ENCODE measurements at places on chromosomes 5 and 9. TPM values are rescaled to one million over a fixed set of nuclear protein-coding genes. Genes with fewer than 3 reads are reported as not detected.

- no peak for DNase-seq
These were observed 637.8 kb upstream of the WWC1 start for GRCh38 chr5:167653645-167654106.

- DNase-seq = no peak
These were observed 17.9 kb upstream of the GFPT2 start for GRCh38 chr5:180370861-180371641.

DNA sequence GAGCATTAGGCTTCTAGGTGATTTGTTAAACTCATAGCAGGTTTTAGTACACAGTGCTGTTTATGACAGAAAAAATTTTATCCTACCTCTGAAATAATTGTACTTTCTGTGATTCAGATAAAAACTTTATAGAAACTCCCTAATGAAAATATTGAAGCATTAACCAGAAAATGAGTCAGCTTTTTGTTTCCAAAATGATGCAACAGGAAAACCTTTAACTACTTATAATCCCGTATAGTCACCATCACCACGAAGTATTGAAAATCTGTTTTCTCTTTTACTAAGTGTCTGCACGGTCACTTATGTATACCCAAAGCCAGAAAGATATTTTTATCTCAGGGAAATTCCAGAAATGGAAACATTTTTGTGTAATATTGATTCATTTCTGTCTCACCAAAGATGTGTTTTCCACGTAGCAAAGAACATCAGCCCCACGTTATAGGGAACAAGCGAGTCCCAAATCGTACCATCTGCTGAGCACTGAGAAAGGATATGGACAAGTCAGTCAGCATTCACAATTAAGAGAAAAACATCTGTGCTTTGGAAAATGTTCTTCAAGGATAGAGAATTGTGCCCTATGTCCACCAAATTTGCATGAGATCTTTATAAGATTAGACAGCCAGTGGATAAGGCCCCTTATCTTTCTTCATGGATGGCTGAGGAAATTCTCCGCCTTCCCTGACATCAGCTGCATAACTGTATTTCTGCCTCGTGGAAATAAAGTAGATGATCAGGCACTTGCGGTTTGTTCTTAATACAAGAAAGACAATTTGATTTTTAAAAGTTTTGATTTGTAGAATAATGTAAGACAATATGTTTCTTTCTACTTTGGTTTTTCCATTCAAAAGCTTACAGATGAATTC, 41.9 kb downstream of the TNFAIP8 start:
- peak; percentile 32 for DNase-seq

- DNase-seq = no peak
These were observed 71.1 kb upstream of the NFIL3 start for GRCh38 chr9:91494751-91495150.

DNA sequence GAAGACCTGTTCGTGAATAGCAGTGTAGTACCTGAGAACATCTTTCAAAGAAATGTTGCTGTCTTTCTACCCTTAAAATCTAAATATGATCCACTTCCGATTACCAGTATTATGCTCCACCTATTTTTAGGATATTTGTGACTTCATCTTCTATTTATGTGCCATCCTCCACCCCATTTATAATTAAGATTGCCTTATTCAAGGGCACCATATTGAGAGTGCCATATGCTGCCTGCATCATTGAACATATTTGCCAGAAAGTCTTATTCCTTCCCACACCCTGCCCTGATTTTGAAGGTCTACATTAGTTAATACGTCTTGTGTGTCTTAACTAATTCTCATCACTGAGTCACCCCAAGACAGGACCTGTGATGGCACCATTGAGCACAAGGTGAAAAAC, 1076.7 kb downstream of the CDH12 start:
- DNase-seq = no peak

DNA sequence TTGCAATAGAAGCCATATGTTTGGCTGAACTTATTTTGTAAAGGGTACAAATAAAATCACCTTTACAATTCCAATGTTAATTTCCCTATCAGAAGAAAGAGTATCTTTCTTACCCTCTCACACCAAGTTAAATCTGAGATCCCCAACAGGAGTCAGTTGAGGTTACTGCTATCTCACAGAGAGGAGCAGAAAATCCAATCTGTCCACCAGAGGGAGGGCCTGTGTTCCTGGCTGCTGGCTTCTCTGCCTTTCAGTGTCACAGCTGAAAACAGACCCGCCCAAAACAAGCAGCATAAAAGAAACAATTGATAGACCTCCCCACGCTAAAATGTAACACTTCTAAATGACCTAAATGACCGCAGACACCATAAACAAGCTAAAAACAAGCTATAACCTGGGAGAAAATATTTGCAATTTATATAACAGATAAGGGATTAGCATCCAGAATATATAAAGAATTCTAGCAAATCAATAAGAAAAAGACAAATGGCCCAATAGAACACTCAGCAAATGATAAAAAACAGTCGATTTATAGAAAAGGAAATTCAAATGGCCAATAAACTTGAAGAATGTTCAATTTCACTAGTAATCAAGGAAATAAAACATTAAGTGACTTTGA, 24.5 kb upstream of the MVB12B start:
- peak; percentile 60 for DNase-seq

- DNase-seq = no peak
These were observed 194.9 kb downstream of the RFX3 start for GRCh38 chr9:3330792-3331420.

- no peak for DNase-seq
These were observed 456.5 kb downstream of the CDH18 start for GRCh38 chr5:19531374-19531952.

GRCh38 chr9:1051584-1052275, 1.6 kb downstream of the DMRT2 start:
- DNase-seq = peak; percentile 26

DNA sequence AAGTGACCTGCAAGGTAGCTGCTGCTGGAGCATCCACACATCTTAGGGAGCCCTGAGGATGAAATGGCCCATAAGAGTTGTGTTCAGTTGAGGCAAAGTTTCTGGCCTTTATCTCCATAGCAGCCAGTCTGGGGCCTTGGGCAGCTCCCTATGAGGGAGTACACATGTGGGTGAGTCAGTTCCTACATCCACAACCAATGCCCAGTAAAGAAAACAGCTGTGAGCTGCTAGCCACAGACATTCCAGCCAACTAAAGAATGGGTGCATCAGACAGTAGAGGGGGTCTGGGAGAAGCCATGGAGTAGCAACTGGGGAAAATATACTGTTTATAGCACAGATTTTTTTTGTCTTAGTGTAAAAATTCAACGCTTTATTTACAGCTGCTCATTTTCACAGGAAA, 720.7 kb downstream of the TLE1 start:
- DNase-seq = no peak

- DNase-seq = no peak
These were observed 109.6 kb upstream of the ACTBL2 start for GRCh38 chr5:57592236-57592635.

DNA sequence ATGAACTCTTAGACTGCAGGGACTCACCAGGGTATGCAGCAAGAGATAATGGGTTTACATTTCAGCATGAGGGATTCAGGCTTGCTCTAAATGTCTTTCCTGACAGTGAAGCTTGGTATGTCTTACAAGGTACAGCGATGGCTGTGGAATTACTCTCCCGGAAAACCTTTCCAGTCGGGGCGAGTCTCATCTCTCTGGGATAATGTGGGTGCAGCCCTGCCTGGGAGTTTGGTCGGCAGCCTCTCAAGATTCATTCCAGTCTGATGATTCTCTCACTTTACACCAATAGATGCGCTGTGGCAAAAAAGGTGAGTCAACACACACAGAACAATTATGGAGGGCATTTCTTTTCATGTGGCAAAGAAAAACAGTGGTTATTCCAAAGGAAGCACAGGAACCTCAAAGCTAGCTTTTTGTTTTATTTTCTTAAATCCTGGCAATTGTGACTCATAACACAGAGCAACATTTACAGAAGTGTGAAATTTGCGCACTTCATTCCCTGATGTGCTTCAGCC, 190.3 kb downstream of the DCP2 start:
- DNase-seq = peak; percentile 53

The RNF208 gene
- under 0.01 TPM for total RNA-seq

The SH3RF2 gene
- not detected for total RNA-seq

The BHMT2 gene
- 6.2 TPM for total RNA-seq

The BARHL1 gene
- total RNA-seq = not detected

The RASEF gene
- total RNA-seq = under 0.01 TPM

The LPAR1 gene
- total RNA-seq = 0.13 TPM

The GLIPR2 gene
- total RNA-seq = 108 TPM

Data from dermis microvascular lymphatic vessel endothelial cell (primary cell).